ENCODE measurements at places on chromosomes 7 and 10. TPM values are rescaled to one million over a fixed set of nuclear protein-coding genes. Genes with fewer than 3 reads are reported as not detected.

Gene TSPAN13
- 28.2 TPM for total RNA-seq

Gene TAC1
- 7.9 TPM for total RNA-seq

DNA sequence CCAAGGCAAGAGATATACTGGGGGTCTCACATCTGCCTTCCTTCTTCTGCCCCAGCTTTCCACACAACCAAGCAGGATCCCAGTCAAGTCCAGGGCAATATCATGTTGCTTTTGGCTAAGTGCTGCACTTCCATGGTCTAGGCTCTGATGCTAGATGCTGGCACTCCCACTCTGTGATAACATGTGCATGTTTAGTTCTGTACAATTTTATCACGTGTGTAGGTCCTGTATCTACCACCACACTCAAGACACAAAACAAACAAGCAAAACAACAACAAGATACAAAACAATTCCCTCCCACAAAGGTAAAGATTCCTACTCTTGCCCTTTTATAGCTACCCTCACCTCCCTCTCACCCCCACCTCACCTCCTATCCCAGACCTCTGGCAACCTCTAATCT lies 105.6 kb upstream of the HABP2 start:
- DNase-seq: no peak

DNA sequence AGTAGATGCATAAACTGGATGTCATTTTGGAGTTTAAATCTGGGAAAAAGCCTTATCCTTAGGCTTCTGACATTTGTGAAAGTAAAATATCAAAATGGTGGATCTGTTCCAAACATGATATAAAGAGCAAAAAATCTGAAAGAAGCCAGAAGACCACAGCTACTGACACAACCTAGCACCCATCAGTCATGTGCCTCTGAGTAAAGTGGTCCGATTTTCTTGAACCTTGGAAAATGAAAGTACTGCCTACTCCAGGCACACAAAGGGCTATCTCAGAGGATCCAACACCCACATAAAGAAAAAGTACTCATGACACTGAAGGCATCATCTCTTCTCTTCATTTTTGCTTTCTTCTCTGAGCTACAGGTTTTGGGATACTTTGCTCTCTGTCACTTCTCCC lies 150.7 kb downstream of the KMT2E start:
- no peak for DNase-seq

- DNase-seq: no peak
These were observed 198.2 kb downstream of the TCF7L2 start for GRCh38 chr10:113148071-113148825.

Data from thyroid gland (tissue), 4 donors.